ENCODE measurements at places on chromosomes 13 and 19.

DNA sequence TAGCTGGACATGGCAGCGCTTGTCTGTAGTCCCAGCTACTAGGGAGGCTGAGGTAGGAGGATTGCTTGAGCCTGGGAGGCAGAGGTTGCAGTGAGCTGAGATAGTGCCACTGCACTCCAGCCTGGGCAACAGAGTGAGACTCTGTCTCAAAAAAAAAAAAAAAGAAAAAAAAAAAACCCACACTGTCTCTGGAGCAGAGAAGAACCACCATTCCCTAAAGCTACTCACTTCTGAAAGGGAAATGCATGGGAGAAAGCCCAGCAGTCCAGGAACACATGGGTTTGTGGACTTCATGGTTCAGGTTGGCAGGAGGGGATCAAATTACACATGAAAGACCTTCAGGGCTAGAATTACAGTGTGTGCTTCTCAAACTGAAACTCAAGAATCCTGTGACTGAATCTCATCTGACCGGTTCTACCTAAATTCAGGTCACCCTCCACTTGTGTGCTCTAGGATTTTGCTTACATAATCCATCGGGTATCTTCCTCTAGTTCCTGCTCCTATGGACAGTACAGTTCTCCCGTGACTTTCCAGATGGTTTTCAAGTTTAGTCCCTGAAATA, 30.2 kb upstream of the CPB2 start:
- no peak for DNase-seq

GRCh38 chr13:44116562-44117332, 237.0 kb downstream of the LACC1 start:
- no peak for DNase-seq

GRCh38 chr13:48594096-48594815, 59.5 kb upstream of the CYSLTR2 start:
- no peak for DNase-seq

GRCh38 chr19:5952193-5953029, 25.5 kb downstream of the RANBP3 start:
- no peak for DNase-seq

GRCh38 chr19:15669891-15670290, 3.0 kb upstream of the CYP4F12 start:
- DNase-seq = no peak

DNA sequence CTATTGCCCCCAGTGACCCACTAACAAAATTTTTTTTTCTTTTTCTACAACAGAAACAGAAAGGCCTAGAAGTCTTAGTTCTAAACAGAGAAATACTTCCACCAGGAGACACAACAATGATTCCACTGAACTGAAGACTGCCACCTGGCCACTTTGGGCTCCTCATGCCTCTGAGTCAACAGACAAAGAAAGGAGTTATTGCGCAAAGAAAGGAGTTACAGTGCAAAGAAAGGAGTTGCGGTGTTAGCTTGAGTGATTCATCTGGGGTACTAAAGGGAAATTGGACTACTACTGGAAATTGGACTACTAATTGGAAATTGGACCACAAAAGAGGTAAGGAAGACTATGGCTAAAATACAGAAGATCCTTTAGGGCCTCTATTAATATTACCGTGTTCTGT, 116.6 kb downstream of the PCDH17 start:
- DNase-seq = no peak

Measured in activated T-helper 1 cell treated with Interleukin-2 at 50 U/mL for 16 hours (primary cell).